ENCODE measurements at places on chromosomes 1 and 21. TPM values are rescaled to one million over a fixed set of nuclear protein-coding genes. Genes with fewer than 3 reads are reported as not detected.

The PSRC1 gene
- 39.5 TPM for total RNA-seq

GRCh38 chr1:160129046-160129445 is 13.5 kb downstream of the ATP1A2 start:
- DNase-seq, result no peak
- H3K36me3 ChIP-seq, result no peaks in the 10 kb centered on the region
- H3K4me1 ChIP-seq, result no peaks in the 10 kb centered on the region
- no peaks in the 10 kb centered on the region for H3K27me3 ChIP-seq
- no peak overlapping the region for H3K27ac ChIP-seq

- no peak overlapping the region for H3K27ac ChIP-seq
- no peak for DNase-seq
- no peak overlapping the region for H3K4me3 ChIP-seq
- H3K27me3 ChIP-seq, result peaks cover 16% of the 10 kb centered on the region
- H3K36me3 ChIP-seq, result no peaks in the 10 kb centered on the region
- no peaks in the 10 kb centered on the region for H3K4me1 ChIP-seq
These were observed 35.3 kb upstream of the DNASE2B start for GRCh38 chr1:84363019-84363418.

GRCh38 chr1:44777547-44777946 is 2.2 kb downstream of the RPS8 start:
- DNase-seq, result no peak
- H3K36me3 ChIP-seq, result peaks cover 38% of the 10 kb centered on the region
- no peak overlapping the region for H3K27ac ChIP-seq
- H3K27me3 ChIP-seq, result no peaks in the 10 kb centered on the region
- H3K4me1 ChIP-seq, result no peaks in the 10 kb centered on the region

GRCh38 chr1:206565995-206566394 is 46.3 kb downstream of the EIF2D start:
- no peaks in the 10 kb centered on the region for H3K4me1 ChIP-seq
- H3K27ac ChIP-seq, result no peak overlapping the region
- H3K4me3 ChIP-seq, result no peak overlapping the region
- H3K27me3 ChIP-seq, result peaks cover 7% of the 10 kb centered on the region
- H3K36me3 ChIP-seq, result no peaks in the 10 kb centered on the region

DNA sequence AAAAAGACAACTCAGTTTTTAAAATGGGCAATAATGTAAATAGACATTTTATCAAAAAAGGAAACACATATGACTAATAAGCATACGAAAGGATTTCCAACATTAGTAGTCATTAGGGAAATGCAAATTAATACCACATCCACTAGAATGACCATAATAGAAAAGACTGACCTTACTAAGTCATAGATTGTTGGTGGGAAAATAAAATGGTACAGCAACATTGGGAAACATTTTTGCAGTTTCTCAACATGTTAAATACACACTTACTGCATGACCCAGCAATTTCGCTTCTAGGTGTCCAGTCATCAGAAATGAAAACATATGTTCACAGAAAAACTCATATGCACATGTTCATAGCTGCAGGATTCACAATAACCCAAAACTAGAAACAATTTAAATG is 29.9 kb upstream of the SLC44A3 start:
- no peak for DNase-seq
- no peaks in the 10 kb centered on the region for H3K27me3 ChIP-seq
- no peak overlapping the region for H3K27ac ChIP-seq
- H3K4me1 ChIP-seq, result no peaks in the 10 kb centered on the region

The GBP2 gene
- total RNA-seq, result not detected

- DNase-seq, result peak; percentile 62
- H3K27me3 ChIP-seq, result peaks cover 7% of the 10 kb centered on the region
- H3K4me1 ChIP-seq, result peaks cover 2% of the 10 kb centered on the region
- no peaks in the 10 kb centered on the region for H3K36me3 ChIP-seq
- no peak overlapping the region for H3K27ac ChIP-seq
These were observed 102.0 kb downstream of the IER5 start for GRCh38 chr1:181190364-181191035.

DNA sequence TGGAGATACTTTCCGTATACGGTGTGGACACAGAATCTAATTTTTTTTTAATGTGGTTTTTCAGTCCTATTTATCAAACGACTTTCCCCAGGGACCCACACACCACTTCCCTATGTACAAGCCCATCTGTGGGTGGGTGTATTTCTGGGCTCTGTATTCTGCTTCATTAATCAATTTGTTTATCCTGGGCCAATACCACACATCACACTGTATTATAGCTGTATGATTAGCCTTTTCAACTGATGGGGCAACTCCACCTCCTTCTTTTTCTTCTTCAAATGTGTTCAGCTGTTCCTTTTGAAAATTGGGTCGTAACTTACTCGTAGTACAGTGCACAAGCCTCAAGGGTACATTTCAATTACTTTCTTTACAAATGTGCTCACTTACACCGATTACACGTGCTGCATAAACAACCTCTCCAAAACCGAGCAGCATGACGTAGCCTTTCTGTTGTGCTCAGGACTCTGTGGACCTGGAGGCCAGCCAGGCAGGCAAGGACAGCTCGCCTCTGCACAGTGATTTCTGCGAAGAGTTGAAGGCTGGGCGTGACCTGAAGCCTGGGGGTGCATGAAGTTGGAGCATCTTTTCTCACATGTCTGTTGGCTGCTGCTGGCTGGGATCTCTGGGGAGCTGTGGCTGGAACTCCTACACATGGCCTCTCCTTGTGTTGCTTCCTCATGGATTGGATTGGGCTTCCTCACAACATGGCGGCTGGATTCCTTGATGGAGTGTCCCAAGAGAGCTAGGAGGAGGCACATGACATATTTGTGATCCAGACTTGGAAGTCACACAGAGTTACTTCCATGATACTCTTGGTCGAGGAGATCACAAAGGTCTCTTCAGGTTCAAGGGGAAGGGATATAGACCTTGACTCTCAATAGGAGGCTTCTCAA is 126.5 kb downstream of the CRYAA start:
- no peak overlapping the region for H3K4me3 ChIP-seq
- H3K27me3 ChIP-seq, result no peaks in the 10 kb centered on the region
- H3K36me3 ChIP-seq, result no peaks in the 10 kb centered on the region
- H3K27ac ChIP-seq, result no peak overlapping the region
- no peak for DNase-seq

The RAD54L gene
- total RNA-seq, result 58.3 TPM

- H3K27me3 ChIP-seq, result peaks cover 25% of the 10 kb centered on the region
- H3K27ac ChIP-seq, result no peak overlapping the region
- H3K4me3 ChIP-seq, result no peak overlapping the region
- DNase-seq, result no peak
These were observed 260.0 kb upstream of the KAZN start for GRCh38 chr1:14338509-14338908.

The PAPPA2 gene
- total RNA-seq, result 0.86 TPM

The CD247 gene
- total RNA-seq, result 0.55 TPM

All from endodermal cell (in vitro differentiated cells).